Spinal cord (tissue), 10 donors: ENCODE measurements at places on chromosomes 7 and 10. TPM values are rescaled to one million over a fixed set of nuclear protein-coding genes. Genes with fewer than 3 reads are reported as not detected.

- DNase-seq, result peak; percentile 43
These were observed 240.1 kb downstream of the ELMO1 start for GRCh38 chr7:37208528-37208927.

- no peak for DNase-seq
These were observed 93.8 kb downstream of the INPP5A start for GRCh38 chr10:132631338-132631735.

INA gene
- 55.2 TPM for total RNA-seq

GRCh38 chr10:79137300-79137756 lies 68.6 kb downstream of the ZMIZ1 start:
- no peak for DNase-seq

PRPF18 gene
- 34.7 TPM for total RNA-seq

PNLIPRP3 gene
- not detected for total RNA-seq

- DNase-seq, result no peak
These were observed 47.0 kb upstream of the BICC1 start for GRCh38 chr10:58465629-58466028.

DNA sequence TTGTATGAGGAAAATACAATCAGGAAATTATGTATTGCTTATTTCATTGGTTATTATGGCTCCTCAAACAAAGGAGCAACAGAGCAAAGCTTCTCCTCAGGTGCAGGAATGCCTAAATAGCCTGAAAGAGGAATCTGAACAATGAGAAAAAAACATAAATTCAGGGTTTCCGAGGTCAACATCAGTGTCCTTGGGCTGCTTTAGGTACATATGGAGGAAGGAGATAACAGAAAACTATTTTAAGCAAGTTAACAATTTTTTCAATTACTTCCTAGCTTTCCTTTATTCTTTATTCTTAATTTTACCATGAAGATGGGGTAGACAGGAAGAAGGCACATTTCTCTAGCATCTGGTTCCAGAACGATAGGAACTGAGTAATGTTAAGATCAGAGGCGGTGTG lies 14.0 kb downstream of the SLC16A9 start:
- no peak for DNase-seq

DNA sequence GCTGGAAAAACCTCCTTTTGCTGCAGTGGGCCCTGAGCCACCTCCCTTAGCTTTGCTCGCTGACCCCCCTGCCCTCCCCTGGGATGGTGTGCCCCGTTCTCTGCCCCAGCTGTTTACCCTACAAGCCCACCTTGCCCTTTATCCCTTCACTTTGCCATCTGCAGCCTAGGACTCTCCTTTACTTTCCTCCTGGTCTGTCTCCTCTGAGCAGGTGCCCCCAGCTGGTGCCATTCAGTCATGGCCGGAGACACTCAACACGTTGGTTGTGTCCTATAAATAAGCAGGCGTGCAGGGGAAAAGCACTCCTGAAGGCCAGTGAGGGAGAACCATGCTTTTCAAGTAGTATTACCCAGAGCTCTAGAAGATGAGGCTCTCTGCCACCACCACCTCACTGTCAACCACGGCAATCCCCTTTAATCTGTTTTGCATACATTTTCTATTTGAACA lies 6.1 kb downstream of the RASSF4 start:
- no peak for DNase-seq

SPDYE9 gene
- 0.06 TPM for total RNA-seq
